ENCODE measurements at places on chromosomes 5 and 9.

DNA sequence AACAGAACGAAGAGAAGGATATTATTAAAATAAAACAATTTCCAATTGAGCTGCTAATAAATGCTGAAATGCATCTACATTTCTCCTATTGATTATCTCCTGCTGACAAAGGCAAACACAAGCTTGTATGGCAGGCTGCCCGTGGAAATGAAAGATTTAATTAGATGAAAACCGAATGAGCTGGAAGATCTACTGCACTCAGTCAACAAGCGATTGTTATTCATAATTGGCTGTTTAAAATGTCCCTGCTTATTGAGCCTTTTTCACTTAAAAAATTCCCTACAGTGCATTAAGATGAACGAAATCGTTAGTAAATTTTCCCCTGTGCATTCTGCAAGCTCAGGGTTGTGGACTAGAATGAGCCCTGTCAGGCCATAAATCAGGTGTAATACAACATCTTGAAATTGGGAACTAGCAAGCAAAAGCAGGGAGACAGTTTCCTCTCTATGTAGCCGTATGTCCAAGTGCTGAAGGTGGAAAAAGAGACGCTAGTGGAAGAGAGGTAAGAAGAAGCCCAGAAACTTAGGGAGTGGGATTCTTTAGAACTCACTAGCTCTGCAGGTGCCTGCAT, 28.5 kb upstream of the KIF4B start:
- DNase-seq: no peak

- no peak for DNase-seq
These were observed 103.3 kb downstream of the EDIL3 start for GRCh38 chr5:84281383-84281782.

DNA sequence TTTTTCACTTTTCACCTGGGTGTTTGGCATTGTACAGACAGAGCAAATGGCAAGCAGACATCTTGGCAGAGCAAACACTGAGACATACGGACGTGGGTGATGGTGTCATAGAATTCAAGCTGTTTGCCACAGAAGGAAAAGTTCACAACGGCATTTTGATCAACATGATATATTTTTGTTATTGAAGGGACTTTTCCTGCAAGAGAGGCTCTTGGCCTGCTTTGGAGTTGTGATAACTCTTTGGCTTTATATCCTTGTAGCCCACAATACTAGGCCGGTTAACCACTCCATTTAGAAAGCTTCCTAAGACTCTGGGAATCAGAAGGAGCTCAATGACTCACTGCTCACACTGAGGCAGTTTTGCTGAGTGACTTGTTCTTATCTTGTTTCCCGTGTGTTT, 1038.3 kb downstream of the TLE1 start:
- peak; percentile 31 for DNase-seq

DNA sequence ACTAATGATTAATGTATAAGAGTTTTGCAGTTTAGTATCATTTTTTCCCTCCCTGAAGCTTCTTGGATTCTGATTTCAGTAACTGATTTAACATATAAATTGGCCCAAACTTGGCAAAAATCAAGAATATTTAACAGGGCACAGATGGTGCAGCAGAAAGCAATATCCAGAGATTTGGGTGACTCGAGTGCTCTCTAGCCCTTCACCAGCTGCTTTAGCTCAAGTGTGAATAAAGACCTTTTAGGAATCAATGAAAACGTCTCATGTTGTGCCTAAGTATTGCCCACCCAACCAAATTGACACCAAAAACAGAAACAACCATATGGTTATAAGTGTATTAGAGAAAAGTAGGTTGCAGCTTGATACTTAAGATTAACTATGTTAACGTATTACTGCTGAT, 933.4 kb upstream of the PTPRD start:
- DNase-seq: no peak

DNA sequence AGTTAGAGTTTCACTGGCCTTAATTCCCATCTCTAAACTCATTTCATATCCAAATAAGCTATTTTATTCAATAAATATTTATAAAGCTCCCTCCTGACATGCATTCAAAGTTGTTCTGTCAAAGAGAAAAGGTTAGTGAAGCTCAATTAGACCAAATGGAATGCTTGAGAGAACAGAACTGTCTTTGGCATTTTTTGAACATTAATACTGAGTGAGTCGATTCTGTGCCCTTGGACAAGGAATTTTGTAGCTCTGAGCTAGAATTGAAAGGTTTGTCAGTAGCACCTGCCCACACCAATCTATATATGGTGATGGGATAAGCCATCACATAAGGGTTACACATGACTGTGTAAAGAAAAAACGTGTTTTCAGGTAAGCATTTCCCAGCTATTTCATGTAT, 631.2 kb upstream of the CCNG1 start:
- no peak for DNase-seq

DNA sequence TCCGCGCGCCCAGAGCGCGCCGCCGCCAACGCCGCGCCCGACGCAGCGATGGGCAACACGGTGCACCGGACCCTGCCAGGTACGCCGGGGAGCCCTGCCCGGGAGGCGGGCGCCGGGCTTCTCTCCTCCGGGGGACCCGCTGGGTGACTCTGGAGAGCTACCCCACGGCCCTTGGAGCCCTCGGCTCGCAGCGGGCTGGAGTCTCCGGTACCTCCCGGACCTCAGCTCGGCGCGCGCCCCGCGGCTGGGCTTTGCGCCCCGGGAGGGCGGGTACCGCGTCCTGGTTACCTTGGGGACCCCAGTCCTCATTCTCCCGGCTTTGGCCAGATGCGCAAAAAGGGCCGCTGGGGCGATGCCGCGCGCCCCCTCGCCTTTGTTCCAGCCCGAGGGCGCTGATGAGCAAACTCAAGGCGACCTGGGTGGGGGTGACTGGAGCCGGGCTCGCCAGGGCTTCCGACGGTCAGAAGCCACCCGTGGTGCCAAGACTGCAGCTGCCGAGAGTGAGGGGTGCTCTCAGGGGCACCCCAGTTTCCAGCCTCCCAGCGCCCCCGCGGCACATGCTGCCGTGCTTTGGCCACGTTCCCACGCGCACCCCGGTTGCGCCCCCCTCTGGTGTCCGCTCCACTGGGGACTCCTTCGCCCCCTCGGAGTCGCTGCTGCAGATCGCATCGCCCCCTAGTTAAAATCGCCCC, 442 bp downstream of the NEURL1B start:
- DNase-seq: no peak

DNA sequence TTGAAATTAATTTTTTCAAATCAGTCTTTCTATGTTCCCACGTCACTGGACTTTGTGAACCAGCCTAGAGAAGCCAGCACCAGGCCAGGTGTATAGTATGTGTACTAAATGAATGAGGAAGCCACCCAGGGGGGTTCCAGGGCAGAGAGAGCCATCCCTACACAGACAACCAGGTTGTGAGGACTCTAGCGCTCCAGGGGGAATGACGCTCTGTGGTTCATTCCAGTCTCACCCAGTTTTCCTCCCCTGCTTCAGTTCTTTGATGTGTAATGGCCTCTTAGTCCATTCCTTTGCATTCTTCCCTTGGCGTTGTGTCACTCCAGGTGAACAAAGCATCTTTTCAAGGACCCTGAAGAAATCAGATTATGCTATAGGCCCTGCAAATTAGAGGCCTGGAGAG, 330.6 kb downstream of the NSG2 start:
- DNase-seq: no peak

GRCh38 chr5:68265347-68265746, 49.8 kb downstream of the PIK3R1 start:
- no peak for DNase-seq

DNA sequence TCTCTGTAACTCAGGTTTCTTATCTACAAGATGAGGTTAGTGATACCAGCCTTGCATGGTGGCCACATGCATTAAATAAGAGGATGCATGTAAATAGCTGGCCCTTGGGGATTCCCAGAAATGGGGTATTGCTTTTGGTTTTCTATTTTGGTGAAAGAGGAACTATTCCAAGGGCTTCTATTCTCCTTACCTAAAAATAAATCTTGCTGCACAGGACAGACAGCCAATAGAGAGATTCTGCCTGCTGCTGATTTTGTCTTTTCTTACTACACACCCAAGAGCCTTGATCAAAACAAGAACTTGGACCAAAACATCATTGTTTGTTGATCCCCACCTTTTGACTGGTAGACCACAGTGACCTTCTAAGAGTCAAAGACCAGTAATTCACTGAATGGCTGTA, 161.8 kb downstream of the PJA2 start:
- DNase-seq: no peak

DNA sequence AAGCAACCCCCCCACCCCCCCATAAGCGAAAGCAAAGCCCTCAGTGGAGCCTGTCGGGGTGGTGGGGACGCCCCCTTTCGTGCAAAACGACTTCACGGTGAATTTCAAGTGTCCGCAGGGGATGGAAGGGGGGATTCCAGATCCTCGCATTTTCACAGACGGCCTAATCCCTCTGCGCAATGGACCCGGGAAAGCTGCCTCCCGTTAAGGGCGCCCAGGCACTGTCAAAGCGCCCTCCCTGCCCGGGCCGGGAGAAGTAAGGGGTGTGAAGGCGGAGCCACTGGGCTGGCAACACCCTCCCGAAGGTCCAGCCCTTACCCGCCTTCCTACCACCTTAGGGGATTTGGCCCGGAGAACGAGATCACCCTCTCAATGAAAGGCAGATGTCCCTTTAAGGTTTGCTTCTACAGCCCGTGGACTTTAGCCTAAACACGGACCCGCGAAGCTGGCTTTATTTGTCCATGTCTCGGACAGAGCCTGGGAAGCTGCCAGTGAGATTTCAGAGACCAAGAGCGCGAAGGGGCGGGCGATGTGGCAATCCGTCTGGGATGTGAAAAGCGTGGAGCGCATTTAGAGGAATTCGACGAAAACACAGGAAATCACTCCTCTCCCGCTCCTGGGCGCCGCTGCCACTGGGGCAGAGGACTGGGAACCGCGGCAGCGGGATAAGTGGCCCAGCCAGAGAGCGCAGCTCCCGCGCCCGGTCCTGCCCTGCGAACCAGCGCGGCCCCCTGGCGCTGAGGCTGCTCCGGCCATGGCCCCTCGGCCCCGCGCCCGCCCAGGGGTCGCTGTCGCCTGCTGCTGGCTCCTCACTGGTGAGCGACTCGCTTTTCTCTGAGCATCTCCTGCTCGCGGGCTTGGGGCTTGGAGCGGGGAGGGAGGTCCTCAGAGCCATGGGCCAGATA, at the start of the genes ITGA1 and PELO:
Gene ITGA1, plus strand, starts transcription at position 317 of the 905 bp plus-strand sequence. Its CDS starts 438 bp downstream, at position 755.
Gene PELO, plus strand, starts transcription at position 317 of the 905 bp plus-strand sequence. CDS start 12,479 bp downstream, outside the sequence.
- peak; percentile 87 for DNase-seq

DNA sequence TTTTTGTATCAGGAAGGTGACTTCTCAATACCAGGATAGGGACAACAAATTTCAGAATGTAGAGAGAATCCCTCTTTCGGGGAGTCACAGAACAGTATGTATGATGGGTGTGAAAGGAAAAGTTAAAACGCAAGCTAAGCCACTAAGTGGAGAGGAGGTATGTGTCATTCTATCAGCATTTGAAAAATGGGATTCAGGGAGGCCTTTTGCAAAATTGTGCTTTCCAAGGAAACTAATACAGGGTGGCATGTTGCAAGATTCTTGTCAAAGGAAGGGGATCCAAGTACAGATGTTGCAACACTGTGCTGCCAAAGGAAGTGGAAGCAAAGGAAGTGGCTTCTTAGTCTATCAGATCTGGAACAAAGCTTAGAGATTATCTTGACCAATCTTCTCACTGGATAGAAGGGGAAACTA, 12.6 kb upstream of the TNIP1 start:
- DNase-seq: peak; percentile 98

- no peak for DNase-seq
These were observed 11.0 kb upstream of the AHRR start for GRCh38 chr5:310516-310915.

Measured in HCEC 1CT (cell line).